Stimulated activated CD8-positive, alpha-beta memory T cell treated with anti-CD3 and anti-CD28 coated beads, Interleukin-4, amount 100 ng/mL, for 4 hours (primary cell): ENCODE measurements at places on chromosomes 1 and 21.

DNA sequence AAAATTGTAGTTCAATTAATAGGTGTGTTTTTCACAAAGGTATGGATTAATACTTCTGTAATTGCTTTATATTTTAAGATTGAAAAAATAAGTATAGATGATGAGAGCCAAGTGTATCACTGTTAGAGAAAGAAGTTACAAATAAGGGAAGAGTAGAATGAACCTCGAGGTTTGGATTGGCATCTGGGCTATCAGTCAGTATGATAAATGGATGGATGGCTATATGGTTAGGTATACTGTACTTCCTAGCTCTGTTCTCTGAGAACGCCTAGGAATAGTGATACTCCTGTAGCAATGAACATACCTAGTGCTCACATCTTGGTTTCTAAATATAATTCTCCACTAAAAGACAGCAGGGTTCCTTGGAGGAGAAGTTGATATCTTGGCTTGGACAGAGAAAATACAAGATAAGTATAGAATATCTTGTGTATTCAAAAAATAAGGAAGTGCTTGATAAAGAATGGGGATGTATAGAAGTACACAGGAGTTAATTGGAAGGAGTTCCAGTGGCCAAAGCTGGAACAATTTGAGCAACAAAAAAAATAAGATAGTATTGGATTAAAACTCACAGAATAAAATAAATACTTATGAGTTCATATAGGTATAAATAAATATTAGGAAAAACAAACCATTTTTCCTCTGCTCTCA, 12.4 kb downstream of the IPO9 start:
- DNase-seq, result no peak

DNA sequence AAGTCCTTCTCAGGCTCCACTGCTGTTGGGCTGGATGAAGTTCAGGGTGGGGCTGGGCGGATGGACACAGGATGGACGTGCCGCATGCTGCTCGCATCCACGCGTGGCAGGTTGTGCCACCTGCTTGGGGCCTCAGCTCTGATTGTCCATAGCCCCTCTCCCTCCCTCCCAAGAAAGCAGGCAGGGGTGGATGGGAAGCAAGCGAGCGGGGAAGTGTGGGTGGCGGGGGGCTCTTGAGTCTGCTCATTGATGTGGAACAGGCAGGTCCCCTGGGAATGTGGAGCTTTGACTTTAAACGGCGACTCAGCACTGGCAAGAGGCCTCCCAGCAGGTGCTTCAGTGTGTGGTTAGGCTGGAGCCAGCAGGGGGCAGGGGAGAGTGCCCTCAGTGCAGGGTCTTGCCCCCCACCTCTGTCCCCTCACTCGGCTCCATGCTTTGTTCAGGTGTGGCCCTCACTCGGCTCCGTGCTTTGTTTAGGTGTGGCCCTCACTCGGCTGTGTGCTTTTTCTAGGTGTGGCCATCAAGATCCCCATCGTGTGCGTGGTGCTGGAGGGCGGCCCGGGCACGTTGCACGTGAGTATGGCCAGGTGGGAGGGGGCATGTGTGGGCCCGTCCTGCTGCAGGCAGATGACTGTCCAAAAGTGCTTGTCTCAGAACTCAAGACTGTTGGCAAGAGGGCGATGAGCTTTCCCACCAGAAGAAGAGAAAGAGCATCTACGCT, 23.9 kb downstream of the TRPM2 start:
- DNase-seq, result no peak

DNA sequence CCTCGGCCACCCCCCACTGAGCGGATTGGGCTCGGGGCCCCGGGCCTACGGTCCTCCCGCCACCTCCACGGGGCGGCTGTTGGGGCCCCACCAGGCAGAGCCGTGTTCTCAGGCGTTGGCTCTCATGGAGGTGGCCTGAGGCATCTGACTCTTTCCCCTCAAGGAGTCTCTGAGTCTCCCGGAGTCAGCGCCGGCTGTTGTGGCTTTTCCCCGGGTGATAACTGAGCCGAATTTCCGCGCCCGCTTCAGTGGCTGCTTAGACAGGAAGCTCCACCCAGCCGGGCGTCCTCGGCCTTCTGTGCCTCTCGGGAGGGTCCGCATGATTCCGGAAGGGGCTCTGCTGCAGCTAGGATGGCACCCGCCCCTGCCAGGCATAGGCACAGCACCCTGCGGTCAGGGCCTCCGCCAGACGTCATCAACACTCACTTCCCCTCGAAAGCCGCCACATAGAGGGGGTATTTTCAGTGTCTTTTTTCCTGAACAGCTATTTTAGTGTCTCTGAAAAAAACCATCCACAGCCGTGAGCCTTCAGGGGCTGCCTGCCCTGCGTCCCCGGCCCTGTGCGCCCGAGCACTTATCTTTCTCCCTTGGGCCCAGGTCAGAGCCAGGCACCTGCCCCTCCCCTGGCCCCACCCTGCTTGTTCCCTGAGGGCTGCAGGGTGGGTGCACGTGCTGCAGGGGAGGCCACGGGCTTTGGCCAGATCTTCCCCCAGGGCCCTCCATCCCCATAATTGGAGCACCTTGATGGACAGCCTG, 72.9 kb downstream of the SKI start:
- peak; percentile 84 for DNase-seq

DNA sequence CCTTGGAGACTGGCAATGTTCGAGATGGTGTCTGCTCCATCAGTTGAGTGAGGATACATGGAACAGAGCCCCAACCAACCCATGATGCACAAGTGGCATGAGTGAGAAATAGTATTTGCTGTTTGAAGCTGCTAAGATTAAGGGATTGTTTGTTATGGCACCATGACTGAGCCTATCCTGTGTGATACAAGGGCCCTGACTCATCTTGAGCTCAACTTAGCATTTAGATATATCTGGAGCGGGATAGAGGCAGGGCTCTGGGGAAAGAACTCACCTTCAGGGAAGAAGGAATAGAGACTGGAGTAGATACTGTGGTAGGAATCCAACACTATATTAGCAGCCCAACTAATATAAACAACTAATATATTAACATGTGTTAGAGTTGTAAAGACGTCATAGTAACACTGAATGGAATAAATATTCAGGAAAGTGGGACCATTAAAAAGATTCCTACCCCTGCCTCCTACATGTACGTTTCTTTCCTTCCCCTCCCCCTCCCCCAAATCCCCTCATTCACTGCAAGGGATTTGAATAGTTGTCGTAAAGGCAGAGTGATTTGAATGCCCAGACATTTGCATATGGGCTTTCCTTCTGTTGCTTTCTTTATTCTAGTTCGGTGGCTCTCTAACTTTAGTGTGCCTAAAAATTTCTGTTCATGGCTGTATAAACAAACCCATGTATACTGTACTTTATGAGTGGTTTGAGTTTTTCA, 106.6 kb upstream of the POU3F1 start:
- DNase-seq, result no peak

- no peak for DNase-seq
Measured at GRCh38 chr1:97252076-97252475, 530.5 kb downstream of the PTBP2 start.

- no peak for DNase-seq
Measured at GRCh38 chr1:224660074-224660473, 44.0 kb downstream of the CNIH3 start.

GRCh38 chr1:199691540-199691939, 336.0 kb upstream of the NR5A2 start:
- no peak for DNase-seq

- DNase-seq, result no peak
Measured at GRCh38 chr1:198833706-198834503, 195.1 kb downstream of the PTPRC start.

DNA sequence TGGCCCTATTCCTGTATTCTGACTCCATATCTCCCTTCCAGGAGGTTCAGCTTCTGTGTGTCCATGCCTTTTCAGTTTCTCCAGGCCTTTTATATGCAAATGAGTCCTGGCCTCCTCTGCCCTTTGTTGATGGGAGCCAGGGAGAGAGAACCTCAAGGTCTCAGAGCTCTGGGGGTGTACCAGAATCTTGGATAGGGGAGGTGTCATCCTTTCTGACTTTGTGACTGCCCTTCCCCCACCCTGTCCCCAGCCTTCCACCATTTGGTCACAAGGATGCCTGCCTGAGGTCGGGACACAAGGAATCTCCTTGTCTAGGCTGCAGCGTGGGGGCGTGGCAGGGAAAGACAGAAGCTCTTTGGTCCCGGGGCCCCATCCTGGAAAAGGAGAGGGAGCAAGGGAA, 18.6 kb downstream of the LURAP1 start:
- DNase-seq, result no peak

DNA sequence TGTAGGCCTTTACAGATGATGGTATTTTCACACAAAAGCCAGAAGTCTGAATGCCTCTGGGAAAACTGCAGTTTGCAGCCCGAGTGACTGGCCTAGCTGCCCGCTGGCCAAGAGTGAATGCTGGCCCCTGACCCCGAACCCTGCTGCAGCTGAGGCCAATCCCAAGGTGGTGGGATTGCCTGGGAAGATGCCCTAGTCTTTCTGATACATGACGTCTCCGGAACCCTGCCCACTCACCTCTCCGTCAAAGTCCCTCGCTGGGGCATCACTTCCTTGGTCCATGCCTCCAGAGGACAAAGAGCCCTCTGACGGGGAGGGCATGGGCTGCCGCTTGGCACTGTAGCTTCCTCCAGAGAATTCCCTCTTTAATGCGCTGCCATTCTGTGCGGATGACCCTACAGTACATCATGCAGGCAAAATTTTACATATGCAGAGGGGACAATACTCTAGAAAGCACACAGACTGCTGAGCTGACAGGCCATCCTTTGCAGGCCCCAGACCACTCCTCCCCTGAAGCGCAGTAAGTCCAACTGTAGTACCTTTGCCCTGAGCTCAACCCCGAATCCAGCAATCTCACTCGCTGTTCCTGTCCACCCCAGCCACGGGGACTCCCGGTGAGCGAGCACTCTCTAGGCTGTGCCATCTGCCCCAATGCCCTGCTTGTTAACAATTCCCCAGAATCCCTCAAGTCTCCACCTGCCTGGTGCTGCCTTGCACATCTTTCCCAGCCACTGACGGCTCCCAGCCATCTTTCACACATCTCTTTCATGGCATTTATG, 54.7 kb downstream of the COQ8A start:
- DNase-seq, result no peak

DNA sequence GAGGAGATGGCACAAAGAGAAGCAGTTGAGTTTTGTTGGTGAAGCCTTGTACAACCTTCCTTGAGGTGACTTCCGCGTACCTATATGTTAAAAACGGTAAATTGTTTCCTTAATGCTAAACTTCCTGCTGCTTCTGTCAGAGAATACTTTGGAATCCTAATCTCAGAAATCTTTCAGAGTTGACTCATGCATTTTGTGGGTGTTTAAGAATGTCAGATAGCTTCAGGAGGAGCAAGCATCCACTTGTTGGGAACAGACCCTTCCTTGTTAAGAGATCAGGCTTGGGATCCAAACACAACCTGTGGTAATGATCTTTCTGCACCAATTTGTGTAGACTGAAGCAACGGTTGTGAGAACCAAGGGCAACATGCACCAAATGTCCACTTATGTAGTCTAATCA, 29.5 kb downstream of the AK4 start:
- DNase-seq, result no peak

GRCh38 chr21:14071902-14072734, 138.6 kb downstream of the LIPI start:
- DNase-seq, result no peak
